ENCODE measurements at places on chromosomes 3 and 15.

DNA sequence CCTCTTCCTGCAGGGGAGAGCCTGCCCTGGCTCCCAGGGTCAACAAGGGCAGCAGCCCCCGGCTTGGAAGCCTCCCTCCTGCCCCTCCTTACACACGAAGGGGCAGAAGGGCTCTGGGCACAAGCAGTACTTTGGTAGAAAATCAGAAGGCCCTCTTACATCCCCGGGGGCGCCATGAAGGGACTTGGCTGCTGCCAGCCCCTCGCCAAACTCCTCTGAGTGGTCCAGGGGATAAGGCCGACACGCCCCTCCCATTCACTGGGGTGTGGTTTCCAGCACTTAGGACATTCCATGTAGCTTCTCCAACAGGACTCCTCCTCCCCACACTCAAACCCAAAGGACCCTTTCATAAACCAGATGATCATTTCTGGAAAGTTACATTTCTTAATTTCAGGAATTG, 1.2 kb upstream of the ST8SIA2 start:
- DNase-seq, result no peak

GRCh38 chr3:74273091-74273490, 341.4 kb downstream of the CNTN3 start:
- no peak for DNase-seq

GRCh38 chr15:54101664-54102270, 123.5 kb downstream of the UNC13C start:
- no peak for DNase-seq

DNA sequence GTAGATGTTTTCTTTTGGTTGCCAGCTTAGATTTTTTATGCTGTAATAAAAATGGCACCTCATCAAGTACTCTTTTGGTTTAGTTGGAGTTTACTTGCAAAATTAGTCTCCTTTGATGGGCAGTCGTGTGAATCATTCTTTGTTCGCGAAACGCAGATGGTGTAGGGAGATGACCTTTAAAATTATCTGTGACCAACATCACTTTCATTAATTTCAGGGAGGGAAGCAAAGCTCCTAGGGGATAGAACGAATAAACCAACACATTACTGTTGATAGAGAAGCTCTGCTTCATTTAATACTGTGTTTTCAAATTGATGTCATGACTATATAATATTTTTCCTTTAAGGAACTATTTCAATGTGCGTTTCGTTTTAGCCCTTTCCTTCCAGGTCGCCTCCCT, 67.4 kb downstream of the USP13 start:
- no peak for DNase-seq

GRCh38 chr3:46438831-46439230, 25.9 kb downstream of the LTF start:
- no peak for DNase-seq

DNA sequence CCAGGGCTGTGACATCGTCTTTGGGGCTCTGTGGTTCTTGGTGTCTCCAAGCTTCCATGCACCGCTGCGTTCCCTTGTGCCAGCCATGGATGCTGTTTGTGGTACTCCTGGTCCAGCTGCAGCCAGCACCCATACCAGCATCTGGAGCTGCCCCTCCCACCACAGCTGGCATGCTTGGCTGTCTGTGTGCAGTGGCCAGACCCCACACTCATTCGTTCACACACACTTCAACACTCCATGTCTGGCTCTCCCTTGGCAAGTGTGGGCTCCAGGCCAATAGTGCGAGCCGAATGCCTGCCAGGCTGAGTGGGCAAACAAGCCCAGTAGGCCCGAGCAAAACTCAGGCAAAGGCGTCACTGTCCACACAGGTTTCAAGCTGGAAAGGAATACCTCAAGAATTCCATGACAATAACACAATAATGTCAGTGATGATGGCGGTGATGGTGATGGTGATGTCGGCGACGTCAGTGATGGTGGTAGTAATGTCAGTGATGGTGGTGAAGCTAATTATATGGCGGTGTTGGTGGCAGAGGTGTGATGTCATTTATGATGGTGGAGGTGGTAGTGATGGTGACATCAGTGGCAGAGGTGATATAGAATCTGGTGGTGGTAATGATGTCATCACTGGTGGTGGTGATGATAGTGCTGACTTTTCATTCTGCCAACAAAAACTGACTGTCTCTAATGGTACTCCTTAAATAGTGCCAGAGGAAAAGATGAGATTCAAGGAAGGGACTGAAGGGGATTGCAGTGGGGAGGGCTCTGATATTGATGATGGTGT, 19.3 kb downstream of the TBC1D21 start:
- DNase-seq, result no peak

- DNase-seq, result no peak
These were observed 101.4 kb downstream of the TFG start for GRCh38 chr3:100810671-100811070.

- DNase-seq, result no peak
These were observed 44.1 kb downstream of the MRPL3 start for GRCh38 chr3:131458653-131459052.

- no peak for DNase-seq
These were observed 10.4 kb downstream of the PEAK1 start for GRCh38 chr15:77409259-77410156.

DNA sequence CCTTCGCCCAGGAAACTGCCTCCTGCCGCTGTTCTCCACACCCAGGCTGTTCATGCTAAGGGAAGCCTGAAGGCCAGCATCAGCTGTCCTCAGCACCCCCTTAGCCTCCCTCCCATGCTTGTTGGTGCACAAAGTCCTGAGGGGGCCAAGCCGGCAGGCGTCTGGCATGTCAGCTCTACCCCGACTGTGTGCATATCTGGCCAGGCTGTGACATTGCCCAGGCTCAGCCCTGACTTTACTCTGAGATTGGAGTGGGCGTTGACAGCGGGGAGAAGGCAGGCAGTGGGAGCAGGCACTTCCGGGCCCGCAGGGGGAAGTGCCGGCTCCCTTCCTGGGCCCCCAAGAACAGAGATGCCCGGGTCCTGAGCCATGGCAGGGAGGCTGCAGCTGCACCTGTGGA, 492.2 kb downstream of the AGBL1 start:
- DNase-seq, result no peak

GRCh38 chr15:82663186-82663600, 16.0 kb upstream of the CPEB1 start:
- peak; percentile 19 for DNase-seq

DNA sequence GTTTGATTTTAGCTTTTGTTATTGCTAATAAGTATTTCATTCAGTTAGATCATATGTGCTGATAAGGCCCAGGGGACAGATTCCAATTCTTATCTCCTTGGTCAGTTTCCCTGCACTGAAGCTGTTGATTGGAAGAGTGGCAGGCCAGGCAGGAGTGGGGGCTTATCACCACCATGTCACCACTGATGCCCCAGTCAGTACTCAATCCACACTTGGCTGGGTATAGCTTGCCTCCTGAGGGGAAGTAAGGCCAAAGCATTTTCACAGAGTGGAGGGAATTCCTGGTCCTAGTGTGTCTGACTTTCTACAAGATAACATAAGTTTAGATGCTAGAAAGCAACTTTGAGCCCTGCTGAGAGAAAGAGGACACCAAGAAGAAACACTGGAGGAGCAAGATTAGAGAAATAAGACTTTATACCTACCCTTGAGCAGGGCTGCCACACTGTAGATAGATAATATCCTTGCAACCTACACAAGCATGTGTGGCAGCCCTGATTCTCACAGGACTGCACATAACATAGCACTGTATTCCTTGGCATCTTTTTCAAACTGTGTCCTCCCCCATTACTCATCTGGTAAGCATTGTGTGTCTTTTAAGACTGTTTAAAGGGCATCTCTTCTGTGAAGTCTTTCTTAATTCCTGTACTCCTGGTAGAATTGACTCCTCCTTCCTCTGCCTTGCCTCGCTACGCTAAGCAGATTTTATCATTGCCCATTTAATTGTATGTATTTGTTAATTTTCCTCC, 24.3 kb downstream of the OXNAD1 start:
- DNase-seq, result no peak

DNA sequence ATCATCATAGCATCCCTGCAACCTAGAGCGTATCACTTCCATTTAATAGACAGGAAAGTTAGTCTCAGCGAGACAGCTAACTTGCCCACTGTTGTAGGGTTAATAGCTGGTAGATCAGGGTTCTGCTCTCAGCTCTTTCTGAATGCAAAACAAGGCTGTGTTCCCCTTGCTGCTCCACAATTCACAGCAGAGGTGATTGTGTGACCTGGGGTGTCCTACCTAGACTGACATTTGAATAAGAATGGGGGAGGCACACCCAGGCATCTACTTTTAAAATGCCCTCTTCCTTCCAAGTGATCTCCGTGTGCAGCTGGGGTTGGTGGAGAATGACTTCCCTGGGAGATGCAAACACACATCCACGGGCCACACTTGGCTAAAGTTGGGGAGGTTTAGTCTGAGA, 43.0 kb upstream of the CACNA2D3 start:
- no peak for DNase-seq

- DNase-seq, result no peak
These were observed 31.7 kb downstream of the ATP2C1 start for GRCh38 chr3:130925628-130926027.

DNA sequence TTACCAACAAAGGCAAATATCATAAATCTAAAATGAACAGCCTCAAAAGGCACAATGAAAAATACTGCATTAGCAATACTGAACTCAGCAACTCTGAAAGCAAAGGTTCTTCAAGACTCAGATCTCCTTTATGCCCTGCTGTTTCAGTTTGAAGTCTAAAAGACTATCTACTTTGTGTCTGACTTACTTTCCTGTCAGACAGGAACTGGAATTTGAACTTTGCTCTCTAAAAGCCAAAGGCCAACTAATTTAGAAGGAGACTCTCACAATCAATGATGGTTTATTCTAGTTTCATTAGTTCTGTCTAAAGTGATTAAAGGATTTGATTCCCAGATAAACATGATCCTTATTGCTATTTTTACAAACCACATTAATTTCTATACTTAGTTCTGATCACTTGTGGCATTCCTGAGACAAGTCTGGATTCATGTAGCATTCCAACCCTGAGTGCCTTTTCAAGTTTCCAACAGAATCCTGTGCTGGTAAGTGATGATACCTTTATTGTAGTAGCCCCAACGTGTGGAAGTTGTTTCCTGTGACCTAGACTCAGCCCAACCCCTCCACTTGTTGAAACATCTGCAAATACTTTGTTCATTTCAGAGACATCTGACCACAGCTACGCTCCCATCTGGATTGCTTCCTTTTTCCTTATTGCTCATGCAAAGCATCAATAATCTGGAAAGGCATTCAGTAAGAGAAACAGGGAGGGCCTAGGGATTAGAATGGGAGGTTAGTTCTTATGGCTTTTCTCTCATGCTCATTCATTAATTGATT, 14.9 kb upstream of the LEKR1 start:
- DNase-seq, result peak; percentile 84

DNA sequence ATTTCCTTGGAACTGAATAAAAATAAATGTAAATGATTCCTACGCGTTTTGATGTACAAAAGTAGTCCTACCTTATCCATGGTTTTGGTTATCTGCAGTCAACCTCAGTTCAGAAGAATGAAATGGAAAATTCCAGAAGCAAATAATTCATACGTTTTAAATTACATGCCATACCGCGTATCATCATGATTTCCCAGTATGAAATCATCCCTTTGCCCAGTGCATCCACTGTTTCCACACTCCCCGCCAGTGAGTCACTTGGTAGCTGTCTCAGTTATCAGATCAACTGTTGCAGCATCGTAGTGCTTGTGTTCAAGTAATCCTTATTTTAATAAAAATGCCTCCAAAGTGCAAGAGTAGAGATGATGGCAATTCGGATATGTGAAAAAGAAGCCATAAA, 9.1 kb upstream of the MFSD1 start:
- DNase-seq, result no peak

GRCh38 chr3:126119976-126120375, 36.1 kb upstream of the SLC41A3 start:
- no peak for DNase-seq

GRCh38 chr3:42874749-42875148, 930 bp downstream of the CYP8B1 start:
- DNase-seq, result no peak

DNA sequence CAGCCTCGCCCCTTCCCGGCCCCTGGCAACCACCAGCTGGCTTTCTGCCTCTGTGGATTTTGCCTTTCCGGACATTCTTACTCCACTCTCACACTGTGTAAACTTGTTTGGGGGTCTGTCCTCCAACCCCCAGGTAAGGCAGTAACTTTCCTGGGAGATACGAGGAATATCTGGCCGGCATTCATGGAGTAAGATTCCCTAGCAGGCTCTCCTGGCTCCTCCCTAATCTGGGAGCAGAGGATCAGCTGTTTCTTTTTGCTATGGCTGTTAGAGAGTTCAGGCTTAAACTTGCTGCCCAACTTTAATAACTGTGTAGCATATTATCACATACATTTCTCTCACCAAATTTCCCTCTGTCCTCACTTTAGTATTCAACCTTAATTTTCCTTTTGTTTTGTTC, 64.3 kb downstream of the IGF2BP2 start:
- no peak for DNase-seq

DNA sequence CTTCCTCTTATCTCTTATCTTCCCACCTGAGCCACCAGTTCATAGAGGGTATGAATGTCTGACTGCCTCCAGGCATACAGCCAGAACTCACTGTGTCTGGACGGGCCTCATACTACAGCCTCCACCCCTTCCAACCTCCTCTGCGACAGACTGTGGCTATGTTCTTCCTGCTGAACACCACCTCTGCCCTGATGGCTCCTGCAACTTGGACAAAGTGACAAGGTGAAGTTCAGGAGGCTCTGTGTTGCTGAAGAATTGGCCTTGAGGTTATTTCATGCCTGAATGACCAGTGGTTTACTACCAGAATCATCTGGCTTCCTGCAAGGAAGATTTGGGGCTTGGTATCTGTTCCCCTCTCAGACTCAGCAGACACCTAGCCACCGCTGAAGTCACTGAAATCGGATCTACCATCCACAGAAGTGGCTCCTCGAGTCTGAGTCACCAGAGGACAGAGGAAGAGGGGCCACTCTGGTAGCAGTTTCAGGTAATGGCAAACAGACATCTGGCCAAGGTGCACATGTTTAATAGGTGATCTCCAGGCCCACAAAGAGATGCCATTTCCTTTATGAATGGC, 14.2 kb upstream of the ULK3 start:
- DNase-seq, result no peak

Data from HFF-Myc (cell line).